Left lung (tissue), 14 donors: ENCODE measurements at places on chromosomes 5 and 9.

GRCh38 chr5:116583862-116584222, 9.2 kb upstream of the SEMA6A start:
- DNase-seq = no peak

- DNase-seq = no peak
Measured at GRCh38 chr5:87154191-87154590, 113.5 kb upstream of the RASA1 start.

- peak; percentile 97 for DNase-seq
Measured at GRCh38 chr5:149205625-149206523, 64.6 kb downstream of the ABLIM3 start.

- DNase-seq = peak; percentile 51
Measured at GRCh38 chr5:154740483-154740882, 14.7 kb upstream of the LARP1 start.

DNA sequence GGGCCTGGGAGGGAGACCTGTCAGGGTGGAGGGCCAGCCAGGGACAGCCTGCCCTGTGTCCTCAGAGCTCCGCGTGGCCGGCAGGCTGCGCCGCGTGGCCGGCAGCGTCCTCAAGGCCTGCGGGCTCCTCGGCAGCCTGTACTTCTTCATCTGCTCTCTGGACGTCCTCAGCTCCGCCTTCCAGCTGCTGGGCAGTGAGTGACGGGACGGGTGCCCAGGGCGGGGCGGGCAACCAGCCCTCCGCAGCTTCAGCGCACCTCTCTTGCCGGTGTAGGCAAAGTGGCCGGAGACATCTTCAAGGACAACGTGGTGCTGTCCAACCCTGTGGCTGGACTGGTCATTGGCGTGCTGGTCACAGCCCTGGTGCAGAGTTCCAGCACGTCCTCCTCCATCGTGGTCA, 1.8 kb downstream of the SLC34A3 start:
- DNase-seq = no peak

- no peak for DNase-seq
Measured at GRCh38 chr5:78377056-78377717, 16.8 kb downstream of the SCAMP1 start.

- DNase-seq = peak; percentile 66
Measured at GRCh38 chr9:100595391-100596199, 17.7 kb downstream of the CAVIN4 start.
